ENCODE measurements at places on chromosomes 7 and 10.

DNA sequence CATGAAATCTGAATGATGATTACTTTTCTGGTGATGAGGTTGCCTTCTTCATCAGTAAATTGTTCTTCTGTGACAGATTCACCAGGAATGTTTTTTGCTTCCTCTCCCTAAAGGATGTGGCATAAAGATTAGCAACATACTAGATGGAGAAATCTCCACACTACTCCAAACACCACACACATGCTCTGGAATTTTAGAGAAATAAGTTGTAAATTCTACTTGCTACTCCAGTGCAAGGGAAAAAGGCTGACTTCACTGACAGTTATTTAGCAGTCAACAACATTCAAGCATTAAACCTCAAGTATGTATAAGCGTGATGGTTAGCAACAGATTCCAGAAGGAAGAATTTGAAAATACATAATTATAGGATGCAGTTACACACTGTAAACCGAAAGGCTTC lies 137.9 kb upstream of the CCDC6 start:
- no peak for DNase-seq

- DNase-seq: no peak
These were observed 137.3 kb downstream of the CELF2 start for GRCh38 chr10:11154849-11155498.

- no peak for DNase-seq
These were observed 137.1 kb downstream of the ZNF365 start for GRCh38 chr10:62511238-62511637.

DNA sequence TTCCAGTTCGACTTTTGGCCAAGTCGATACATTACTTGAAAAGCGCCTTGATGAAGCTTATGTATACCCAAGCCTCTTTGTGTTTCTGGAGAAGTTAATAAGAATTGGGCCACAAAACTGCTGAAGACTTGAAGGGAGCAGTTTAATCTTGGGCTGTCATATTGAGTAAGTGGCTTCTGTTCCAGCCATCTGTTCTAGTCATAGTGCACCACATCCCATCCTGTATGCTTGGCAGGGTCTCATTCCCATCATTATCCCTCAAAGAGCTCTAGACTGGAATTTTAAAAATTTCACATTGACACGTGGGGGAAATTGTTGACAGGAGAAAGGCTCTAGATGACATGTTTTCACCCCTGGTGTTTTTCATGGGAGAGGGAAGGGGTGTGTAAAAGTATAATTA lies 196.6 kb upstream of the PLPP4 start:
- DNase-seq: no peak

- DNase-seq: no peak
These were observed 16.5 kb upstream of the ARL4A start for GRCh38 chr7:12670743-12671520.

DNA sequence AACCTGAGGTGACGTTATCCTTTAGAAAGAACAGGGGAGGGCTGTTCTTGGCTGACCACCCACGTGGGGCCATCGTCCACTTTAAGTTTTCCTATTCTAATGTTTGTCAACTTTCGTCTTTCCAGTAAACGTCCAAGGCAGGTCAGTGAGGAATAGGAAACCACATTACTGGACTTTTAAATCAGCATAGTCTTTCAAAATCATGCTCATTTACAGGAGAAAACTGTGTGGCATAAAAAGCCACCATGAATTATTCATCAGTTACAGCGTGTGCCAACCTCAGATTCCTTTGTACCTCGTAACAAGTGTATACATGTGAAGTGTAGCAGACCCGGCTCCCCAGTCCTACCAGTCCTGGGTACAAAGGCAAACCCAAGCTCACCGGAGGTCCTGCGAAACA lies 25.1 kb upstream of the ABLIM1 start:
- DNase-seq: no peak

- DNase-seq: peak; percentile 73
These were observed 44.0 kb upstream of the ITGB1 start for GRCh38 chr10:33001908-33002492.

DNA sequence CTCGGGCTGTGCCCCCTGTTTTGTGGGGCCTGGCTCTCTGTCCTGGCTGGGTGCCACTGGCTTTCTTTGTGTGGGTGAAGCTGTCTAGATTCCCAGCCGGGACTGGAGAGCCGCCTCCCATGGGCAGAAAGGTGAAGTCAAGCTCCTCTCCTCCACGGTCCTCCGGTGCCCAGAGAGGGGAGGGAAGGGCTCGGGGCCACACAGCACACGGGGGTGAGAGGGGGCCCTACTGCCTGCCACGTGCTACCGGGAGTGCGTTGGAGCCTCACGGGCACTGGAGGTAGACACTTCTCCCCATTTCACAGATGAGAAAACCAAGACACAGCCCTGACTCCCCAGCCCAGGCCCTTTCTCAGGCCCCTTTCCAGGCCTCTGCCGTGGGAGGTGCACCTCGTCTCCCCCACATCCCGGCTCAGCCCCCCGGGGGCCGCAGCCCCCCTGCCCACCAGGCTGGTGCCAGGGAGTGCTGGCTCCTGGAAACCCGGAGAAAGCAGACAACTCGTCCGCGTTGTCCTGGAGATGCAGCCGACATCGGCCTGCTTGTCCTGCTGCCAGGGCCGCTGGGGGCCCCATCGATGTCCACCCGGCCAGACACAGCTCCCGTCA lies 55.8 kb downstream of the UNCX start:
- no peak for DNase-seq

GRCh38 chr10:33244354-33244967 lies 90.0 kb downstream of the NRP1 start:
- no peak for DNase-seq

DNA sequence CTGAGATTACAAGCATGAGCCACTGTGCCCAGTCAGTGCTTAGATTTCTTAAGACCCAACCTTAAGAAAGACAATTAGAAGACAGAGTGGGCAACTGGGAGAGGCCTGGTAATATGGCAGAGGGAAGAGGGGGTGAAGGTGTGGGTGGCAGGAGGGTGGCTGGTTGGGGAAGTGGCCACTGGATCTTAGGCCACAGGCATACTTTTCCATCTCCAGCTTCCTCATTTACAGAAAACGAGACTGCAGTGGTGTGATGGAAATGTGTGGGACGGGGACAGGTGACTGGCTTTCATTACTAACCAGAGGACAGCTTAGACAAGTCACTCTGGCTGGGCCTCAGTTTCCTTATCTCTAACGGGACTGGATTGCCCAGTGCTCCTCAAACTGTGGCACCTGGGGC lies 1.0 kb upstream of the FFAR4 start:
- DNase-seq: no peak

GRCh38 chr10:60910543-60910942 lies 33.4 kb downstream of the RHOBTB1 start:
- no peak for DNase-seq

- DNase-seq: no peak
These were observed 64.0 kb upstream of the CDK1 start for GRCh38 chr10:60714233-60714632.

- DNase-seq: no peak
These were observed 94.3 kb upstream of the AFAP1L2 start for GRCh38 chr10:114498413-114499111.

DNA sequence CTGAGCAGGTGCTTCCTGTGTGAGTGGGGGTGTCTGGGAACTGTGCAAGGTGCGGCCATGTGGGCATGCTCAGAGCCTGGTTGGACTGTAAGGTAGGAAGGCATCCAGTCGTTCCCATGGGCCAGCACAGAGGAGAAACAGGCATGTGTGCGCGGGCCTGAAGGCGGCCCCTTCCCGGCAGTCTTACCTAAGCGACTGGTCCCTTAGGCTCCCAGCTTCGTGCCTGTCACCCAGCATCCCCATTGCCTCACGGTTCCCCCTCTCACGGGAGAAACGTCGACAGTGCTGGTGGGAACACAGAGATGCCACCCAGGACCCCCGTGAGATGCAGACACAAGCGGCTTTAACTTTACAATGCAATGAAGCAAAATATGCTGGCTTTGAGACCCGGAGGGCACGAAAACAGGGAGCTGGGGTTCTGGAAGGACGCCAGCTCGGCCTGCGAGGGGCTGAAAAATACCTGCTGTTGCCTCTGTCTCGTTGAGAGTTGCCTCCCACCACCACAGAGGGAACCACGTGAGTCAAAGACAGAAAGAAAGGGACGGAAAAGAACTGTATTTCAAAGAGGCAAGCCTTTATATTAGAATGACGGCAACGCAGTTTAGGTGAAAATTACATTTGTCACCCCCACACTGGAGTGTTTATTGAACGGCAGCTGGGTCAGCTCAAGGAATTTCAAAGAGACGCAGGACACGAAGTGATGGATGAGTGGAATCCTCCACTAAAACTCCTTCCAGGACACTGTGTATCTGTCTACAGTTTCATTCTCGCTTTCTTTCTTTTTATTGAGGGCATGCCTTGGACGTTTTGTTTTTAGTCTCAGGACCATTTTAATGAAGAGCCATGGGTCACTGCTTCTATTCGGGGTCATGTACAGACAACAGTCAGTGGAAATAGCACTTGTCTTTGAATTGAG lies 128.4 kb downstream of the DNAJB6 start:
- no peak for DNase-seq

DNA sequence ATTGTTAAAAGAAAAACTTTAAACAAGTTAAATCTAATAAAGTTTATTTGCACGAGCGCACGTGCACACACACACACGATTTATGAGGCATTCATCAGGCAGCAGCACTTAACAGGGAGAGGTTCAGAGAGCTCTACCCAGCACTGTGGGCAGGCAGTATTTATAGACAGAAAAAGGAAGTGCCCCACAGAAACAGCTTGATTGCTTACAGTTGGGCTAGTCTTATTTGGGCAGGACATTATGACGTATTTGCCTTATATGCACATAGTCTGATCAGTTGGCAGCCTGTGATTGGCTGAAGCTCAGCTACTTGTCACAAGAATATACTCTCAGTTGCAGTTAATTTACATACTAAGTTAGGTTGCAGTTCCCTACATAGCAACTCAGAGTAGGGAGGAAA lies 1.2 kb upstream of the SDHAF3 start:
- no peak for DNase-seq

DNA sequence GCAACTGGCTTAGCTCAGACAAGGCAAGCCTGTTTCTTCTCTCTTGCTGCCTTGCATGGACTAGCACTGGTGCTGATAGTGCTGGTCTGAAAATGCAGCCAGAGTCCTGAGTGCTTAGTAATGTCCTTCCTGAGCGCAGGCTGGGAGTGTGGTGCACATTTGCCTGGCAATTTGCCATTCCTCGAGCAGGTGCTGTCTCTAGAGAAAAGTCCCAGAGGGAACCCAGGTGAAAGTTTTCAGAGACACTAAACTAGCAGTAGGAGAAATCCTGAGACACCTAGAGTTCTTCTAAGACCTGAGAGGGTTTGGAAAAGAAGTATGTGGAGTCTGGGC lies 1.9 kb downstream of the SFTPD start:
- DNase-seq: no peak

- DNase-seq: no peak
These were observed 13.2 kb downstream of the CALML5 start for GRCh38 chr10:5485948-5486852.

GRCh38 chr7:17307969-17308648 lies 9.7 kb downstream of the AHR start:
- DNase-seq: no peak

DNA sequence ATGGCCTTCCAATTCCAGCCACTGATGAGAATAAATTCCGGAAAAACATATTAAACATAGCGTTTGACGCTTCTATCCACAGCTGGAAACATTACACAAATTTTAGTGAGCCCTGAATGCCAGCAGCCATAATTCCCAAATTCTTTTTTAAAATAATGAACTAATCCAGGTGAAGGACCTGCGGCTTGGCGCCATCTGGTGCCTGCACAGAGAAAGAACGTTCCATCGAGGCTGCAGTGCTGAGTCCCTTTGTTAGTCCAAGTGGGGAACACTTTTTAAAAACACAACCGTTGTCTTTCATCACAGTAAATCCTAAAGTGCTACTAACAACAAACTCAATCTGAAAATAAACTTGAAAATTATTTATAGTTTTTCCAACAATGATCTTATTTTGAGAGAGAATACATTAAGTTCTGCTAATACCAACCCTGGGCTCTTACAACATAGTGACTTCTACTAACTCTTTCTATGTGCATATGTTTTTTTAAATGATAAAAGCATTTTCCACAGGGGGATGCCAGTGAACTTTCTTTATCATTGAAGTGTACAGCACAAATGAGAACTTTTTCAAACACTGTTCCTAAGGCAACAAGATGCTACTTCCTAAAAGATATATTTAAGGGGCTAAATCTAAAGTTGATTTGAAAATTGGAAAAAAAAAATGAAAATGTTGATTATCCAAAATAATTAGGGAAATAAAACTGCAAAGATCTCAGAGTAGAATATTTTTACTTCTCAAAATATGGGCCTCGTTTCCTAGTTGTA lies 166.9 kb upstream of the RNF32 start:
- DNase-seq: peak; percentile 56

GRCh38 chr10:3067118-3067858 lies at the start of gene PFKP:
Gene PFKP (plus strand): TSS chr10:3067548. CDS start chr10:3067596, 48 bp downstream.
- peak; percentile 55 for DNase-seq

DNA sequence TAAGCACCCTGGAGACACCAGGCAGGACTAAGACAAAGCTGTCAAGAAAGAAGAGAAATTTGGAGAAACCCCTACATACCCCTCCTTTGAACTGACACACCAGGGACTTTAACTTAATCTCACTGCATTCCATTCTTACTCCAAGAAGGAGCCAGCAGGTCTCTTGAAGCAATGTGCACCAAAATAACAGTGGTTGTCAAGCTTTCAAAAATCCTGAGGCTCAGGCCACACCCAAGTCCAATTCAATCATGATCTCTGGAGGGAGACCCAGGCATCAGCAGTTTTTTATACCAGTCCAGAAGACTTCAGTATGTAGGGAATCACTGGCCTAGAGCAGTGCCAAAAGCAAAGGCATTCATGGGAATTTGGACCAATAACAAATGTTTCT lies 6.8 kb downstream of the SLC25A13 start:
- no peak for DNase-seq

GRCh38 chr10:80465839-80466590 lies 11.9 kb downstream of the TSPAN14 start:
- no peak for DNase-seq

- DNase-seq: no peak
These were observed 88.4 kb downstream of the POLR1F start for GRCh38 chr7:19620470-19620869.

GRCh38 chr7:151114151-151115090 lies 28.1 kb downstream of the AGAP3 start:
- no peak for DNase-seq

DNA sequence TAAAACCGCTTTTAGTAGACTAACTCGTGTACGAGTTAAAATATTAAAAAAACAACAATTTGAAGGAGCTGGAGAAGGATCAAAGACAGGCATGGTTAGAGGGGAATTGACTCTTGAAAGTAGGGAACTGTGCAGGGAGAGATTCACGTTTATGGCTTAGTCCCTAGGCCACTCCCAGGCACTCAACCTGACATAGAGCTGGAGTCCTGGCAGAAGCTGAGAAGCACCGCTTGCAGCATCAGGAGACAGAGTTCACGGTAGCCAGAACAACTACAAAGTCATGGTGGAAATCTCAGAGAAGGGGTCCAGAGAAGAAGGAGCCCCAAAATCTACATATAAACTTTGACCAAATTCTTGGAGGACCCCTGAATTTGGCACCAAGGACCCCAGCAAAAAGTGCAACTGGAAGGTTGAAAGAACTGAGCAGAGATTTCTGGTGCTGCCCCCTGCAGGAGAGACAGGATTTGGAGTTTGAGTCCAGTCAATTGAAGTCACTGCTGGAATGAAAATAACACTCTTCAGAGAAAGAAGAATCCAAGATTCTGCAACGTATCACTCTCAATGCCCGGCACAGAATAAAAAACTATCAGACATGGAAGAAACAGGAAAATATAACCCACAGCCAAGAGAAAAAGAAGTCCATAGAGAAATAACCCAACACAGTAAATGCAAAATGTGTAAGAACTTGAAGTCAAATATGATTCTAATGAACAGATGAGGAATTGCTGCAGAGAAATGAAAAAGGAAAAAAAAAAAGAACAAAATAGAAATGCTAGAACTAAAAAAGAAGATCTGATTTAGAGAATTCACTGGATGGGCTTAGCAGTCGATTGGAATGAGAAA lies 493.3 kb upstream of the PODXL start:
- DNase-seq: peak; percentile 20

Measured in Caki2 (cell line).